Spinal cord (tissue), 10 donors: ENCODE measurements at places on chromosomes 1 and 21. TPM values are rescaled to one million over a fixed set of nuclear protein-coding genes. Genes with fewer than 3 reads are reported as not detected.
A peak's percentile ranks its signal among the peaks of the same experiment; 100 is the strongest.

THEMIS2 gene
- 14.6 TPM for total RNA-seq

- no peak for DNase-seq
Observed at GRCh38 chr1:17181781-17182464, 23.0 kb upstream of the PADI1 start.

DNA sequence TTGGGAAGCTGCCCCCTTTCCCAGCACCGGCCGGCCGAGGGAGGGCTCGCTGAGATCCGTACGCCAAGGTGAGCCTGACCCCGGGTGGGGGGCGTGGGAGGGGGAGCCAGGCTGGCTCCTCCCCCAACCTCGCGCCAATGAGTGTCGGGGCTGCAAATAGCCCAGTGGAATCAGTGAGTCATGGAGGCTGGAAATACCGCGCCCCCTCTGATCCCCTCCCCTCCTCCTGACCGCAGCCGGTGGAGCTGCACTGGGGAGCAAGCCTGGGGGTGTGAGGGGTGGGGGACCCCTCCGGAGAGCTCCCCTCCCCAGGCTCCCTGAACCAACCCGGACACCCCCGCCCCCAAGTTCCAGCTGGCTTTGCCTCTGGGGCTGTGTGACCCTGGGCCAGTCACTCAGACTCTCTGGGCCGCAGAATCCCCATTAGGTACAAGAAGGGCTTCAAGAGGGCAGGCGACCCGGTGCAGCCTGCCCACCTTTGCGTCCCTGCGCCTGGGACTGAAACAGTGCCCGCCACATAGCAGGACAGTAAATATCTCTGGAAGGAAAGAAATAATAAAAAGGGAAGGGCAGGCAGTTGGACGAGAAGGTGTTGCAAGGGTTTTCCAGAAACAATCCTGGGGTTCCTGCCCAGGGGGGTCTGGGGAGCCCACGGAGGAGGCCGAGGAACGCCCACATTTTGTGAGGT lies 4.5 kb downstream of the HSPB7 start:
- DNase-seq, result peak; percentile 49

DNA sequence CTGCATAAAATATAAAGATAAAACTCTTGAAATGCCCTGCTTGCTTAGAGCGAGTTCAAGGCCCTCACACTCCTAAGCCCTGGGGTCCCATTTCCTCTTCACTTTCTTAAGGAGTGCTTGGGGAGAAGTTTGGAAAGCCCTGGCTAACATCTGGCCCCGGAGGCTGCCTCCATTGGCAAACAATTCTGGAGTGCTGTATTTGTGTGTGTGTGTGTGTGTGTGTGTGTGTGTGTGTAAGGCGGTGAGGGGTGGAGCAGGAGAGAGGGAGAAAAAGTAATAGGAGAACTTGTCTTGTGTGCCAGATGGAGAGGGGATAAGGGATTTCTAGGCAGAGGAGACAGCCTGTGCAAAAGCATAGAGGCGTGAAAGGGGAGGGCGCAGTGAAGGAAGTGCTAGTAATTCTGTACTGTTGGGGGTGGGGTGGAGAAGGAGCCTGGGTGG lies 578 bp upstream of the TRIM62 start:
- no peak for DNase-seq
